ENCODE measurements at places on chromosomes 3 and 15. TPM values are rescaled to one million over a fixed set of nuclear protein-coding genes. Genes with fewer than 3 reads are reported as not detected.

Gene GABRG3
- total RNA-seq, result not detected

Gene CFAP100
- total RNA-seq, result not detected

Gene ARPP21
- not detected for total RNA-seq

Gene EXD1
- not detected for total RNA-seq

Gene LTF
- not detected for total RNA-seq

Gene EAF2
- 12.1 TPM for total RNA-seq

Gene PYGO1
- total RNA-seq, result not detected

Gene PLA2G4D
- not detected for total RNA-seq

Gene MCF2L2
- total RNA-seq, result 1.6 TPM

Gene KLHL40
- not detected for total RNA-seq

Gene PATL2
- total RNA-seq, result 25.8 TPM

Gene PLEKHO2
- total RNA-seq, result 22.2 TPM

Gene WWTR1
- 0.10 TPM for total RNA-seq

Gene FETUB
- total RNA-seq, result not detected

Gene ST8SIA2
- not detected for total RNA-seq

Gene ACTC1
- total RNA-seq, result not detected

All from activated naive CD4-positive, alpha-beta T cell treated with anti-CD3 and anti-CD28 coated beads, Interleukin-2, amount 10 ng/mL, durations not matched to agents 5 hours and 36 hours (primary cell).